Naive thymus-derived CD8-positive, alpha-beta T cell (primary cell): ENCODE measurements at places on chromosomes 16 and 17. TPM values are rescaled to one million over a fixed set of nuclear protein-coding genes. Genes with fewer than 3 reads are reported as not detected.

KRTAP3-2 gene
- polyA plus RNA-seq = not detected

DNA sequence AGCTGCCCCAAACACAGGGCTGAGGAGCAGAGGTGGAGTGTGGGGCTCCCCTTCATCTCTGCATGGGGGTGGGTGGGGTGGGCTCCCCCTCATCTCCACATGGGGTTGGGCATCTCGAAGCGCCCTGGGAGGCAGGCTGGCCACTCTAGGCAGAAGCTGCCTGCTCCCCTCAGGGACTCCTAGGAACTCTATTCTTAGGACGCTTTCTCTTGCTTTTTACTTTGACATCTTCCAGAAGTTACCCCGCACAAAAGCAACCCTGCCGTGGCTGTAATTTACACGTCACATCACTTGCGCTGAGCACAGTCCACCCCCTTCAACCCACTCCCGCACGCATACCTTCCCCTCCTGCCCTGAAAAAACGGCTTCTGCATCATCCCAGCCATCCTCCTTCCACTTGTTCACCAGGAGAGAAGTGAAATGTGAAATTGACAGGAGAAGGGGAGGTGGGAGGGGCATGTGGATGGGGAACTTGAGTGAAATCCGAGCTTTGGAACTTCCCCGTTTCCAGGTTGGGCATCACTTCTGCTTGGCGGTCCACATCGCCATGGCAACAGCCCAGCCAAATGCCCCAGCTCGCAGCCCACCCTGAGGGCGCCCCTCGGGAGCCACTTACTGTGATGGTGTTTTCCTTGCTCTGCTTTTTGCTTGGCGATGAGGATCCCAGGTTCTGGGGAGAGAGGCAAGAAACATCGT, 53.7 kb upstream of the RCVRN start:
- DNase-seq = no peak

DNA sequence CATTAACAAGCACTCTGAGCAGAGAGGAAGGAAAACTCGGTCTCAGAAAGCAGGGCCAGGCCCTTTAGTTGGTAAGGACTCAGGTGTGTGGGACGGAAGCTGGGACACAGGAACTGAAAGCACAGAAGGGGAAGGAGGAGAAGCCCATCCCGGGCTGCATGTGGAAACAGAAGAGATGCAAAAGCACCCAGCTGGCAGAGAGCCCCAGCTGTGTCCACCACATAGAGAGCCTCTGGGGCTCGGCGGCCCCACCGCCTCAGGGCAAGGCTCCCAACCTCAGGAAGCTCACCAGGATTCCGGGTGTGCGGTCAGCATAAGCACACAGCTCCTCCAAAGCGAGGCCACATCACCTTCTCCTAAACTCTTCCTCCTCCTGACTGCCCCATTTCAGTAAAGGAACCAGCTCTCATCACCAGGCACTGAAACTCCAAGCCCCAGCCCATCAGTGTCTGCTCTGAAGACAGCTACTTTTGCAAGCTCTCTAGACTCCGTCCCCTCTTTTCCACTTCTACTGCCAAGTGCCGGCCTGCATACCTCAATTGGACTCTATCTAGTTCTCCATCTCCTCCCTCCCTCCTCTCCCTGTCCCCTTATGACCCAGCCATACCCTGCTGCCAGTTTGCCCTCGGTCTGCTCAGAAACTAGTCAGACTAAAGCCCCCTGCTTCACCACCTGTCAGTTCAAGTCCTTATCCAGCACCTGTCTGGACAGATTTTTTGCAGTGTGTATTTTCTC, 6.0 kb downstream of the ST3GAL2 start:
- no peak for DNase-seq

DNA sequence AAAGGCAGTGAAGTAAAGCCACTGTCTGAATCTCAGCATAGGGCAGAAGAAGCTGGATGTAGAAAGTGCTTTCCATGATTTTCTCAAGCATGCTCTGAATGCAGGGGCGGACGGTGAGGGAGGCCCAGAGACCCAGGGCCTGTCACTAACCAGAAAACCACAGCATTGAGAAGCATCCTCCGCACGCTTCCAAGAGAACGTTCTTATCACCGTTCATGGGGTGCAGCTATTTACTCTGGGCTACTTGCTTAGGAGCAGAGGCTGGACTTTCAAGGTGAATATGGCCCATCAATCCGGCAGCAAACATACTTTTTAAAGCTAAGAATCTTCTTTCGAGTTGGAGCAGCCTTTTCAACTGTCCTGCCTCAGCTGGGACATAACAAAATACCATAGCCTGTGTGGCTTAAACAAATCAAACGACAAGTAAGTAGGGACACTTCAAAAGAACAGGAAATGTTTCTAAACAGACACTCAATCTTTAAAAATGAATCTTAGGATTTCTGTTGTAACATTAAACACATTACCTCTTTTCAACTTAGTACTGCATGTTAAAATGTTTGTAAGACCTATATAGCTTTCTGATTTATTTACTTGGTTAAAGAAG, 46.5 kb upstream of the CDRT4 start:
- DNase-seq = no peak

GRCh38 chr17:7557147-7557764, 1.3 kb upstream of the TNFSF13 start:
- DNase-seq = no peak

DNA sequence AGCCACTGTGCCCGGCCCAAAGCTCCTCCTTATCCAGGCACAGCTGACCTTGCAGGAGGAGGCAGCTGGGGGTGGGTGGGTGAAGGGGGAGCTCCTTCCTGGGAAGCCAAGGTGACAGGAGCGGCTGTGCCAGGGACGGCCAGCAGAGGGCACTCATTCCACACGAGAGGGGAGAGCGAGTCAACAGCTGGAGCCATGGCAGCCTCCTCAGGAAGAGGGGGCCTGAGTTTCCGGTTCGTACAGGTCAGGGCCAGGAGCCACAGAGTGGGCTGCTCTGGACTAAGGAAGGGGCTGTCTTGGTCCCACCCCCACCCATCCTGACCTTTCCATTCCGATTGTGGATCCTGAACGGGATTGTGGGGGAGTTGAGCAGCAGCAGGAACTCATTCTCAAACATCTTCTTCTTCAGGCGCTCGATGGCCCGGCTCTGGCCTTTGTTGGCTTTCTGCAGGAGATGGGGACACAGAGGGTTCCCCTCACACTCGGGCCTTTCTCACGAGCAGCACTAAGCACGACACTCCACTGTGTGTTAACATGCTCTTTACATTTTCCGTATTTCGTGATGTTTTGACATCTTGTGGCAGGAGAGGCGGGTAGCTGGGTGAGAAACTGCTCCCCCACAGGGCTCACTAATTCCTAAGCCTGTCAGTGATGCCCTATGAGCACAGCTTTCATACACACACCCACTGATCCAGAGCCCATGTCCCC, 61.6 kb downstream of the TIMM22 start:
- no peak for DNase-seq

ZFPM1 gene
- polyA plus RNA-seq = 0.36 TPM

ZG16 gene
- polyA plus RNA-seq = not detected

DNA sequence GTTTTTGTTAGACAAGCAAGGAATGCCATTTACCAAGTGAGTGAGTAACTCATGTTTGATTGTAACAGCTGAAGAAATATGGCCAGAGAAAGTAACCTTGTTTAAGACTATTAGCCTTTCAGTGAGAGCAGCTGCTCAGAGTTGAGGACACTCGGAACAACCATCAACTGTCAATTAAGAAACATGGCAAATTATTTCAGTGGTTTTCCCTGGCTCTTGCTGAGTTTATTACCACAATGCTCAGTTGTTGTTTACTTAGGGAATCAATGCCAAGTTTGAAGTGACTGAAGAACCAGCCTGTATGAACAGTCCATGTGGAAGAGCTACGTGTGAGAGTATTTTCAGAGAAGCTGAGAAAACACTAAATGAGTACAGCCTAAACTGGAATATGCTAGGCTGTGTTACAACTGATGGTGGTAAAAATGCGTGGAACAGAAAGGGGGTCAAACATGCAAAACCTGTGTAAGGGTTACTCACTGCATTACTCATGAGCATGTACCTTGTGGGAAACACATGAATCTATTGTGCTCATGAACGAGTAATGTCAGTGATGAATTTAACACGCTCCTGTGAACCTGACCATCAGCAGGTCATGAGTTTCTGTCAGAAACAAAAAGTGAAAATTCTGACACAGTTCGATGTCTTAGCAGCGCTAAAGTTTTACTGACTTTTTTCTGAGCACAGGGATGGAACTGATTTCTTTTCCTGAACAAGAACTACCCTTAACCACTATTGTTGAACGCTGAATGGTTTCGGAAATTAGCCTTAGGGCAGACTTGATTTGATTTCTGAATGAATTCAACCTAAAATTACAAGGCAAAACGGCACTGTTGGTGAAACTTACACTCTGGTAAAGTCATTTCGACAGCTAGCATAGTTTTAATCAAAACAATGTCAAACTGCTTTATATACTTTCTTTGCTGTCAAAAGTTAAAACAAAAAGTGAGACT, 33.5 kb downstream of the GNA13 start:
- no peak for DNase-seq

MYL11 gene
- polyA plus RNA-seq = 1.1 TPM

- no peak for DNase-seq
Observed at GRCh38 chr17:537133-537532, 177.5 kb downstream of the VPS53 start.

- DNase-seq = no peak
Observed at GRCh38 chr17:14505606-14506005, 204.7 kb downstream of the HS3ST3B1 start.

DNA sequence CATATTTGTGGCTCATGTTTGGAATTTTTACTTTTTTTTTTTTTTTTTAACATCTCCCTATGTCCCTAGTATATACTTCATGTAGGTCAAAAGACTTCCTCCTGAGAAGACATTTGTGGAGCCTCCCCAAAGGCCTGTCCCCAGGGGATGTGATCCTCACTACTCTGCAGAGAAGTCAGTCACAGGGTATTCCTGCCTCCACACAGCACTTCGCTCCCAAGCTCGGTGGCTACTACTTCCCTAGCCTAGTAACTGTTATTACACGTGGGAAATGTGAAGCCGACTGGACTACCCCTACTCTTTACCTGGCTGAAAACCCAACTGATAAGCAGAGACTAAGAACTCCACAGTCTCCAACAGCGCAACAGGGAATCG, 116.8 kb downstream of the HIC1 start:
- no peak for DNase-seq

DNA sequence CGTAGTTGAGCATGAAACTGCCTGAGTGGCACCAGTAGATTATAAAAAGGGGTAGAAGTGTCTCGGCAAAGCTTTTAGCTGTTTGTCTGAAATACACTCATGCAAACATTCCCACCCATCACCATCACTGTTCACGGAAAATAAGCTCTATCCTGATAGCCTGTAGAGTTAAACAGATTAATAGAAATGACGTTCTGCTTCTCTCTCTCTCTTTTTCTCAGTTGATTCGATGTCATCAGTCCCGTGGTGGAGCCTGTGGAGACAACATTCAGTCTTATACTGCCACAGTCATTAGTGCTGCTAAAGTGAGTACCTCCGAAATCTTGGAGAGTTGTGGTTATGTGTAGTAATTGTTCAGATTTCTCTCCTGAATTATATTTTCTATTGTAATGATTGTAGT, 224.7 kb downstream of the BCAS3 start:
- DNase-seq = no peak

KRTAP9-1 gene
- polyA plus RNA-seq = not detected
